ENCODE measurements at places on chromosomes 13 and 19.
A peak's percentile ranks its signal among the peaks of the same experiment; 100 is the strongest.

GRCh38 chr13:94984958-94985357 lies 272.6 kb upstream of the SOX21 start:
- no peak for DNase-seq

- no peak for DNase-seq
Measured at GRCh38 chr13:38662362-38662761, 24.5 kb upstream of the FREM2 start.

GRCh38 chr19:19817357-19817756 lies 4.2 kb downstream of the ZNF506 start:
- DNase-seq: no peak

- DNase-seq: no peak
Measured at GRCh38 chr13:99275093-99275469, 16.9 kb upstream of the GPR18 start.

DNA sequence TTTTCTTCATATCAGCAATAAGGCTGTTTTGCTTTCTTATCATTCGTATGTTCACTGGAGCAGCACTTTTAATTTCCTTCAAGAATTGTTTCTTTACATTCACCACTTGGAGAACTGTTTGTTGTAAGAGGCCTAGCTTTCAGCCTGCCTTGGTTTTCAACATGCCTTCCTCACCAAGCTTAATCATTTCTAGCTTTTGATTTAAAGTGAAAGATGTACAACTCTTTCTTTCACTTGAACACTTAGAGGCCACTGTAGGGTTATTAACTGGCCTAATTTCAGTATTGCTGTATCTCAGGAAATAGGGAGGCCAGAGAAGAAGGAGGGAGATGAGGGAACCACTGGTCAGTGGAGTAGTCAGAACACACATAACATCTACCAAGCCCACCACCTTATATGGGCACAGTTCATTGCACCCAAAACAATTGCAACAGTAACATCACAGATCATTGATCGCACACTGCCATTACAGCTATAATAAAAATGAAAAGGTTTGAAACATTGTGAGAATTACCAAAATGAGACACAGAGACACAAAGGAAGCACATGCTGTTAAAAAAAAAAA lies 181.4 kb upstream of the TUBA3C start:
- DNase-seq: no peak

- DNase-seq: no peak
Measured at GRCh38 chr13:37878496-37878895, 8.9 kb upstream of the TRPC4 start.

GRCh38 chr19:38701455-38702063 lies 42.7 kb downstream of the CAPN12 start:
- DNase-seq: no peak

GRCh38 chr13:99970651-99971575 lies 654 bp downstream of the ZIC5 start:
- no peak for DNase-seq

GRCh38 chr13:100666124-100666523 lies 8.5 kb downstream of the TMTC4 start:
- DNase-seq: no peak

DNA sequence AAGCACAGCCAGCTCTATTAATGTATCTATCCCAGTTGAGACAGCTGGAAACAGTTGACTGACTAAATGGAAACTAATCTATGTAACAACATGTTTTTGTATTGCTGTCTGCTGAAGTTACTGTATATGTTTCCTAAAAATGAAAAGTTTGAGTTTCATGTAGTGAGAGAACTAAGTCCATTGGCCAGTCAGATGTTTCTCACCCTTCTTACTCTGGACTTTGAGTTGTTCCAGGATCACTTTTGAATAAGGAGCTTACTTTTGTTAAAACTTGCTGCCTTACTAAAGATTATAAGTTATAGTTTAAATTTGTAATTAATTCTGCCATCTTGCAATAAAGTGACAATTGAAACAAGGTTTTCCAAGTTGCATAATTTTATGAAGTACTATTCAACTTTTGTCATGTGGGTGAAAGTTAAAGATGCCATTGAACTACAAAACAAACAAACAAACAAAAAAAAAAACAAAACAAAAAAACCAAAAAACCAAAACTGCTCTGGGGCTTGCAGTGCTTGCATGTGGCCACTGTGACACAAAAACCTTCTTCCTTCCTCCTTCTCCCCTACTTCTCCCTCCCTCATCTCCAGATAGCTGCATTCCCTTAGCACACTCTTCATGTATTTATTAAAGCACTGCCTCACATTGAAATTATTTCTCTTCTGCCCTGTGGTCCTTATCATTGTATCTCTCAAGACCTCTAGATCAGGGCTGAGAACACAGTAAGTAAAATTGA lies 15.3 kb downstream of the WDFY2 start:
- no peak for DNase-seq

DNA sequence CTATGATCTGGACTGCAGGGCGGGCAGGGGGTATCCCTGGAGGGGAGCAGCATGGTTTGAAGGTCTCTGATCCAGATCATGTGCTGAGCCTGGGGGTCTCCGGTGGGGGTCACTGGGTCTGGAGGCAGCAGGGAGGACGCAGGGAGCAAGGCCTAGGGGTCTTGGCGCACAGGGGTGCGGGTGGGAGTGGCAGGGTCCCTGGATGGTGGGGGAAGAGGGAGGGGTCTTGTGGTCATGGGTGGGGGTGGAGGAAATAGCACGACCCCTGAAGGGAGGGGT lies 1.9 kb downstream of the BTBD2 start:
- no peak for DNase-seq

GRCh38 chr19:50817941-50818858 lies 5.4 kb downstream of the KLK1 start:
- peak; percentile 88 for DNase-seq

DNA sequence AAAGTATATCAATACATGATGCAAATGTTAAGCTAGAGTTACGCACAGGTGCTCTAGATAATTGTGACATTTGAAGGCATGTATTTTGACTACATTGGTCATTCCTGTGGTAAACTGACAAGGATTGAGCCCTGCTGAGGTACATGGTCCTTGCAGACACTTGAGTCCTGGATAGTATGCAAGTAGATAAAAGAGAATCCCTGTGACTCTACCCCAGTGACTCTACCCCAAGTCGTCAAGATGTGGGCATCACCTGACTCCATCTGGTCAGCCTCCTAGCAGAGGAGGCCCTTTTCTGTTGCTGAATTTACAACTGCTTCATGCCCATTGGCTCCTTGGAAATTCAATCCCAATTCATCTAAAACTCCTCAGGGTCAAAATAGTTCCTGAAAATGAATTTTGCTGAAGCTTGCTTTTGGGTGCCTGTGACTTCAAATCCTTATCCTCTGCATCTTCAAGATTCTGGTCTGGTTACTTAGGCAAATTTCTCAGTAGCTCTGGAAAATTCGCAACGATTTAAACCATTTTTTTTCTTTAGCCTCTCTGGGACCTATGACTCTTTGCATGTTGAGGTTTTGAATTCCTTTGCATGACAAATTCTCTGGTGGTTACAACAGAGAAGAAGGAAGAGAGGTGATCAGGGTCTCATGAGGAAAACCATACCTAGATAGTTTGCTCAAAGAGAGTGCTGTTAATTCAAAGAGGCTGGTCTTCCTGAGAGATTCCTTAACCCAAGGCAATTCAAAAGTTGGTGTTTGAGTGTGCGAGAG lies 422.1 kb downstream of the FGF9 start:
- DNase-seq: no peak

GRCh38 chr19:7831452-7831851 lies 1.4 kb downstream of the EVI5L start:
- DNase-seq: no peak

- DNase-seq: no peak
Measured at GRCh38 chr19:57888107-57888559, 704 bp downstream of the ZNF814 start.

- no peak for DNase-seq
Measured at GRCh38 chr13:52686376-52686775, 33.7 kb downstream of the SUGT1 start.

DNA sequence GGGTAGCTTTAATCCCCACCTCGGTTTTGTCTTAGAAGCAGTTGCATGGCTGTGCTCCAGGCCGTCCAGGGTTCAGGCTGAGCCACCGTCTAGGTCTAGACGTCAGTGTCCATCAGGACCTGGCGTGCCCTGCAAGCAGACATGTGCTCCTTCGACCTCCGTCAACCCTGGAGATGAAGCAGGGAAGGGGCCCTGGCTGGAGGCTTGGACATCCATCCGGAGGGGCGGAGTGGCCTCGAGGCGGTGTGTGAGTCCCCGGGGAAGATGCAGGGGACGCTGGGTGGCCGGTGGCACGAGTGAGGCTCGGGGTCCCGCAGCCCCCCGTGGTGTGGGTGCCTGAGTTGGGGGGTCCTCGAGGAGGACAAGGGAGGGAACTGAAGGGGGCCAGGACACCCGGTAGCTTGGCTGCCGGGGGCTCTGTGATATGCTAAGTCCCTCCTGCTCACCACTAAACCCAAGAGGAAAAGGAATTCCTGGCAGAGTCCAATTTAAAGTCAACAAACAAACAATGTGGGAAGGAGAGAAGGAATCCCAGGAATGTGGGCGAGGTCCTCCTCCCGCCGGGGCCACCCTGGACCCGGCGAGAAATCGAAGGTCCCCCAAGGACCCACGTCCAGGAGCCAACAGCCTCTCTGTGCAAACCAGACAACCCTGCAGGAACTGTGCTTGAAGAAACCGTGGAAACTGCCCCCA lies 14.9 kb upstream of the PTBP1 start:
- no peak for DNase-seq

- no peak for DNase-seq
Measured at GRCh38 chr19:725461-726089, 16.8 kb downstream of the PALM start.

DNA sequence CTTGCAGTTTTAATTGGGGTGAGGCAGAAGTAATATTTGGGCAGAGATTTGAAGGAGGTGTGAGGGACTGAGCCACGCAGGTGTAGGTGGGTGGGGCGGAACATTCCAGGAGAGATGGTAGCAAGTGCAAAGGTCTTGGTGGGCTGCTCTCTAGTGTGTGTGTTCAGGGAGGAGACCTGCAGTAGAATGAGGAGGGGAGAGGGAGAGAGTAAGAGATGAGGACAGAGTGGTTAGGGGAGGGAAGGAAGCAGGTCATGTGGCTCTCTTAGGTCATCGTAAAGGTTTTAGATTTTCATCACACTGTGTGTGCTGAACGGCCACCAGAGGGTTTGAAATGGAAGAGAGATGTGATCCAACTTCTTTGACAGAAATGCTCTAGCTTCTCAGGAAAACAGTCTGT lies 33.5 kb downstream of the WASF3 start:
- DNase-seq: no peak

GRCh38 chr13:113060557-113061270 lies 44.9 kb upstream of the F7 start:
- peak; percentile 64 for DNase-seq

DNA sequence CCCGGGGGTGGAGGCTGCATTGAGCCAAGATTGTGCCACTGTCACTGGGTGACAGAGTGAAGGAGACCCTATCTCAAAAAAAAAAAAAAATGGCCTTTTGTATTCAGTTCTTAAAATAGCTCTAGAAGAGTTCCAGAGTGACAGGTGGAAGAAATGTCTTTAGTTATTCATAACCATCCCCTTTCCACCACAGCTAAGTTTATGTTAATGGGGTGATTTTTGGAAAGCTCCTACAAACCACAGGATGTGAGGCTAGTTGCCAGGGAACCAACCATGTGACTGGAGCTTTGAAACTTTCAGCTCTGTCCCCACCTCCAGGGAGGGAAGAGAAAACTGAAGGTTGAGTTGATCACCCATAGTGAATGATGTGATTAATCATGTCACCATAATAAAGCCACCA lies 6.9 kb downstream of the ZNF490 start:
- no peak for DNase-seq

DNA sequence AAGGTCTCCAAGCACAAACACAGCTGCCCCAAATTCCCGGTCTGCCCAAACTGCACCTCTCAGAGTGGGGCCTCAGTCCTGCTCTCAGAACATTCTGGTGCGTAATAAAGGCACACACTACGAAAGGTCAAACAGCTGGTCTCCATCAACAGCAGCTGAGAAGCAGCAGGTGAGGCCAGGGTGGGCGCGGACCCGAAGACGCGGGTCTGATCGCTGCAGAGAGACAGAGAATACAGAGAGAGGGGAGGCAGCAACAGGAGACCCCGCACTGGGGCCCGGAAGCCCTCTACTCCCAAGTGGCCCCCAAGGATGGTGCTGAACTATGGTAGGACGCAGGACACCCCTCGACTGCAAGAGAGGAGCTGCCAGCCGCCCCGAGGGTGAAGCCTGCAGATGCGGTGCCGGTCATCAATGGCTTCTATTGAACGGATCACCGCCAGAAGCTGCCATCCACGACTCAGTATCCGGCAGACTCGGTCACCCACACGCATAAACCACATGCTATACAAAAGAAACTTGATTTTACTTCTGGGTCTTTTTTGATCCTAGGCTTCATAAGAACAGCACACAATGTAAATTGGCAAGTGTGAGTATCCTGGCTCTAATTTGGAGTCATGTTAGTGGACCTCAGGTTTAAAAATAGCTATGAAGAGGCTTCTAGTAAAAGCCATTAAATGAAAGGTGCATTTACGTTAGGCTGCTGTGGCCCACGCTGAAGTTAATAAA lies 33.4 kb downstream of the STK24 start:
- no peak for DNase-seq

DNA sequence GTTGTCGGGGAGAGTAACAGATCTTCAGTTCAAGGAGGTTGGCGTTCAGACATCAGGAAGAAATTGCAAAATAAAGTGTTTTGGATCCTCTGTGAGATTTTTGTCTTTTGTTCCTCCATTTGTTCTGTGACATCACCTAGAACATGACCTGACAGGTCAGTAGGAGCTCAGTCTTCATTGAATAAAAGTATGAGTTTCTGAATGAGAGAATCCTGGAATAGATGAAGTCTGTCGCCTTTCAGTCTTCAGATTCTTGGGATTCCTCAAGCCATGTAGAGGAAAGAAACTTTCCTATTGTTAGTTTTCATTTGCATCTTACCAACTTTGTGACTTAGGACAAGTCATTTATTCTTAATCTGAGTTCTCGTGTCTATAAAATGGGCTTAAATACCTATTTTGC lies 14.4 kb downstream of the ARHGAP35 start:
- no peak for DNase-seq

GRCh38 chr13:42720113-42720857 lies 61.1 kb upstream of the FAM216B start:
- no peak for DNase-seq

DNA sequence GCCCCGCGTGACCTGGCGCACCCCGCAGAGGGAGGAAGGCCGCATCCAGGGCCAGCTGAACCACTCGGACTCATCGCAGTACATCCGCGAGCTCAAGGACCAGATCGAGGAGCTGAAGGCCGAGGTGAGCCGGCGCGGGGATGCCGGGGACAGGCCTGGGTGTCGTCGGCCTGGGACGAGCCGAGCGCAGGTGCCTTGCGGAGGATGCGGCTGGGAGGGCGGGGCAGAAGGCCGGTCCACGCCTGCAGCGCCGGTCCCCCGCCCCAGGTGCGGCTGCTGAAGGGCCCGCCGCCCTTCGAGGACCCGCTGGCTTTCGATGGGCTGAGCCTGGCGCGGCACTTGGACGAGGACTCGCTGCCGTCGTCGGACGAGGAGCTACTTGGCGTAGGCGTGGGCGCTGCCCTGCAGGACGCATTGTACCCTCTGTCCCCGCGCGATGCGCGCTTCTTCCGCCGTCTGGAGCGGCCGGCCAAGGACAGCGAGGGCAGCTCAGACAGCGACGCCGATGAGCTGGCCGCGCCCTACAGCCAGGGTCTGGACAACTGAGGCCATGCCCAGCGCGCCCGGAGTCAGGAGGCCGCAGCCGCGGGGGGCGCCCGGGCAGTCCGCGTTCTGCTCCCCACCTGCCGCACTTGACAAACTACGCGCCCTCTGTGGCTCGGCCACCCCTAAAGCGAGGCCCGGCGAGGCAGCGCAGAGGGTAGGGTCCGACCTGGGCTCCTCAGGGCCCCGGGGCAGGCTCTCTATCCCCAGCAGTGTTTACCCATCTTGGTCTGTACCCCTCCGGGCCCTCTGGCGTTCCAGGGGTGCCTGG lies 10.8 kb downstream of the PRR36 start:
- no peak for DNase-seq

Data from spleen (tissue), 13 donors.